DMS79 (cell line): ENCODE measurements at places on chromosomes 13 and 19.

DNA sequence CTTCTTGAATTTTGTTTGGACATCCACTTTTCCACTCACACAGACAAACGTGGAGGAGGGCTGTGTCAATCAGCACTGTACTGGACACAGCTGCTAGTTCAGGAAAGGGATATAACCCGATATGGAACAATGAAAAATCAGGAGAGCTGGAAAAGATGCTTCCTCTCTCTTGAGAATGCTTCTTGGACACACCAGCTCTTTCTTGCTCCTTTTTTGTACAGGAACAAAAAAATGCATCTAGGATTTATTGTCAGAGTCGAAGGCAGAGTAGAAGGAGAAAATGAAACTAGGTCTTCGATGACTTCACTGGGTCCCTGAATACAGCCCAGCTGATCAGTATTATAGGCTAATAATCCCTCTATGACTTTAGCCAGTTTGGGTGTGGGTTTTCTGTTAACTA, 62.2 kb downstream of the PEG3 start:
- DNase-seq, result no peak

DNA sequence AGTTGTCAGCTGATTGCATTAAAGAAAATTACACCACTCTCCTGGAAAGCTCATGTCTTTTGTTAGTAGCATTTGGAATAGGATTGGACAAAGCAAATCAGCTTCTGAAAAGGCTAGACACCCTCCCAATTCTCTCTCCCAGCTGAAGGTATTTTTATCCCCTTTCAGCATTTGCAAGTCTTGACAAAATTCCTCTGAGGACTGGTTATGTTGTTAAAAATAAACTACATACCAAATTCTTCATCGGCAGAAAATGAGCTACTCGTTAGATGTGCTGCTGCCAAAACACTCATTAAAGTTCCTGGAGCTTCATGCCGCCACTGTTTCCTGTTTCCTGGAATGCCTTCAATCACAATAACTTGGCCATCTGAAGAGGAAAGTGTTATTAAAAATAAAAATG, 37.1 kb downstream of the UTP14C start:
- no peak for DNase-seq

- no peak for DNase-seq
Measured at GRCh38 chr13:110444226-110444653, 117.3 kb downstream of the RAB20 start.

DNA sequence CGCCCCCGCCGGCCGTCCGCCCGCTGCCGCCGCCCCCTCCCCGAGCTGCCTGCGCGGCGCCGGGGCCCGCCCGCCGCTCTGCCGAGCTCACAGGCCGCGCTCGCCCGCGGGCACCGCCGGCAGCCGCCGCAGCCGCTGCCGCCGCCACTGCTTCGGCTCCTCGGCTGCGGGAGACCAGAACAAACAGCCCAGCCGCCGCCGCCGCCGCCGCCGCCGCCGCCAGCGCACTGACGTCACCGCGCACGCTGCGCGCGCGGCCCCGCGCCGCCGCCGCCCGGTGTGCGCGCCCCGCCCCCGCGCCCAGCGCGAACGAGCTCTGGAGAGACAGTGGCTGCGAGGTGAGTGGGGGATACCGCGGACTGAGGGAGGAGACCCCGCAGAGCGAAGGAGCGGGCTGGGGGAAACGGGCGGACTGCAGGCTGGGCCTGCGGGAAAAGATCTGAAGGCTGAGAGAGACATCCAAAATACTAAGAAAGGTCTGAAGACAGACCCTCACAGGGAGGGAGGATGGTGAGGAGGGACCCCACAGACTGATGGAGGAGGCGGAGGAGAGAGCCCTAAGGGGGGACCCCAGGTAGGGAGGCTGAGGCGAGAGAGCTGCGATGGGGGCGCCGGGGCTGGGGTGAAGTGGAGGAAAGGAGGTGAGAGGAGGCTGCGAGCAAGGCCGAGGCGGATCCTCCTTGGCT, at the start of gene BRD4:
BRD4 (minus strand) TSS at position 229 of the 686 bp plus-strand sequence. CDS start 59,440 bp downstream, outside the sequence.
- no peak for DNase-seq

DNA sequence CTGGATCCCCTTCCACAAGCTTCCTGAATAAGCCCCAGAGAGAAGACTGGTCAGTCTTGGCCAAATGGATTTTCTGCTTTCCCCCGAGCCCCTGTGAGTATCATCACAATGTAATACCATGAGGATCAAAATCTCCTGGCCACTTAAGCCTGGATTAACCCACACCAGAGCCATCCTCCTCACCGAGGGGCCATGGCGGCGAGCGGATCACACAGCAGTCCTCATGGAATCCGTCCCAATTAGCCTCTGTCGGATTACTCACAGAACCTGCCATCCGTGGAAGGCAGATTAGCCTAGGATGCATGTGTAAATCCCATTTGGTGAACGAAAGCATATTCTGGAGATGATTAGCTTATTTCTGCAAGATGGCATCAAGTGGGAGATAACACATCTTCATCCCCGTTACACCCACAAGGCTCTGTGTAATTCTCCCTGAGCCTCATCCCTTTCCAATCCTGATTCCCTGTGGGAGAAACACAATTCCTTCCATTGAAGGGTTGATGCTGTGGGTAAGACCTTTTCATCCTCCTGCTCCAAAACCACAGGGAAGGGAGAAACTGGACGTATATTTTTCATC, 42.5 kb downstream of the GNG7 start:
- DNase-seq, result no peak

DNA sequence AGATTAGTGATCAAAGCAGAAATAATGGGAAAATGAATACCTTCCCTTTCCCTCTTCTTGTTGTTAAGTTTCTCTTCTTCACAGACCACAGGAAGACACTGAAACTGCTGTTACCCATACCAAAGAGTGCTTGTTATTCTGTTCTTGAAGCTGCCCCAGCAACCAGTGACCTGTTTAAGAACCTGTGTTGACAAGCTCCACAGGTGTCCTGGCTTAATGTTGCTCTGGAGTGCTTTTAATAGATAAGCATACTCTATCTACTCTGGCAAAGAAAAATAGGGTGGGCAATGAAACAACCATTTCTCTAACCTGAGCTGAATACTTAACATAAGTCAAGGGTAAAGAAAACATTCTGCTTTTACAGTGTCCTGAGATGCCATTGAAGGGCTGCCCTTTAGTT, 506.7 kb upstream of the GPC6 start:
- DNase-seq, result peak; percentile 36

GRCh38 chr13:20984879-20985278, 76.5 kb downstream of the LATS2 start:
- DNase-seq, result no peak

- no peak for DNase-seq
Measured at GRCh38 chr19:14006766-14007562, 844 bp upstream of the RFX1 start.

GRCh38 chr13:49627831-49628652, at the start of gene ARL11:
Gene ARL11 (plus strand): TSS chr13:49628507. CDS start chr13:49630448, 1,941 bp downstream.
- no peak for DNase-seq

DNA sequence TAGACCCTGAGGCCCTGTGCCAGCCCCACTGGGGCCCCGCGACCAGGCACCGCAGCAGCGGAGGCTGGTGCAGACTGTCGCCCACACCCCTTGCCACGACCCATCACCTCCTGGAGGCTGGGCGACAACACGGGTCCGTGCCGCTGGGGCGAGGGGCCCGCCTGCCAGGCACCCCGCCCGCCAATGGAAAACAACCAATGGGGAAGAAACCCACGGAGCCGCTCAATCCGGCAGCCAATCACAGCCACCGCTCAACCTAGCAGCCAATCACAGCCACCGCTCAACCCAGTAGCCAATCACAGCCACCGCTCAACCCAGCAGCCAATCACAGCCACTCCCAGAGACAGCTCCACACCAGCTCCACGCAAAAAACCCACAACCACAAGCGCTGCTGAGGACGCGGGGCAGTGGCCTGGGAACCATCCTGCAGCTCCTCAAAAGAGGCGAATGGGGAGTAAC, 29.7 kb downstream of the GPX4 start:
- no peak for DNase-seq

GRCh38 chr13:102724923-102725322, 30.1 kb upstream of the METTL21C start:
- DNase-seq, result peak; percentile 45

DNA sequence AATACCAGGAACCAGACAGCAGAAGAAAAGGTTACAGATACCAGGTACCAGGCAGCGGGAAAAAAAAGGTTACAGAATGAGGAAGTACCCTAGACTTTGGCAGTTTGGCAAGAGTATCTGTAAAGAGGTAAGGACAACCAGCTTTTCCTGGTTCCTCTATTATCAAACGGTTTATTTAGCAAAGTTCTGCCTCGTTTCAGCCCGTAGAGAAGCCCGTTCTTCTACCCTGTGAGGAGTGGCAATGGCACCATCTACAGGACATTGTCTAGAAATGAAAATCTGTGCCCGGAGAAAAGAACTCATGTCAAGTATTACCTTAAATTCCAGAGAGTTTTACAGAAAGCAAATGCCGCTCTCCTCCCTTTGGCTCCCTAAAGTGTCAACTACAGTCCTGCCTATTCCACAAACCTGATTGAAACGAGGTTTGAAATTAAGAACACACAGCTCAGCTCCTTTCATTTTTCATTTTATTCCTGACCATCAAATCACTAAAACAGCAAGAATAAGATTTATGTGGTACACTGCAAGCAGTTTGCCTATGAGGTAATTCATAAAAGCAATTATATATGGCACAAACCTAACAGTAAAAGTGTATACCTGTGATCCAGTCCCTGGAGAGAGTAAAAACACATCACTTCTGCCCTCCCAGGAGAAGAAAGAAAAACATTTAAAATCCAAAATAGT, 226.3 kb downstream of the SLC7A1 start:
- DNase-seq, result no peak

GRCh38 chr19:39913682-39914333, 20.6 kb downstream of the FCGBP start:
- no peak for DNase-seq

- DNase-seq, result no peak
Measured at GRCh38 chr13:38073931-38074330, 204.4 kb upstream of the TRPC4 start.

GRCh38 chr13:100460266-100460665, 128.3 kb downstream of the GGACT start:
- DNase-seq, result peak; percentile 99

GRCh38 chr19:14435320-14436050, 2.4 kb downstream of the PKN1 start:
- DNase-seq, result no peak

- no peak for DNase-seq
Measured at GRCh38 chr19:42634409-42635232, 39.9 kb upstream of the CEACAM8 start.
